ENCODE measurements at places on chromosomes 7 and 10.

GRCh38 chr7:128323459-128324367 lies 20.0 kb downstream of the RBM28 start:
- no peak for DNase-seq

DNA sequence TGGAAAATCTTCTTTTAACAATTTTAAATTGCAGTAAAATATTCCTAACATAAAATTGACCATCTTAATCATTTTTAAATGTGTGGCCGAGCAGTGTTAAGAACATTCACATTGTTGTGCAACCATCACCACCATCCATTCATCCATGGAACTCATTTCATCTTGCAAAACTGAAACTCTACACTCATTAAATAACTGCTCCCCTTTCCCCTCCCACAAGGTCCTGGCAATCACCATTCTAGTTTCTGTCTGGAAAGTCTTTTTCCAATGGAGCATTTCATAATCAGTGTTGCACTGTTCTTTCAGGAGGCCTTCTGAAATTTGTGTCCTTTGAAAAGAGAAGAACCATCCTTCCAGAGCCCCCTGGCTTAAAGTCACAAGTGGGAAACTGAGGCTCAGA lies 233.1 kb downstream of the PLXNA4 start:
- DNase-seq, result no peak

DNA sequence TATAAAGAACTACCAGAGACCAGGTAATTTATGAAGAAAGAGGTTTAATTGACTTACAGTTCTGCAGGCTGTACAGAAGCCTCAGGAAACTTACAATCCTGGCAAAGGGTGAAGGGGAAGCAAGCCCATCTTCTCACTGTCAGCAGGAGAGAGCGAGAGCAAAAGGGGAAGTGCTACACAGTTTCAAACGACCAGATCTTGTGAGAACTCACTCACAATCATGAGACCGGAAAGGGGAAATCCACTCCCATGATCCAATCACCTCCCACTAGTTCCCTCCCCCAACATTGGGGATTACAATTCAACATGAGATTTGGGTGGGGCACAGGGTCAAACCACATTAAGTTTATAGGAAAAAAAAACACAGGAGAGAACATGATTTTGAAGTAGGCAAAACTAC lies 222.1 kb upstream of the SHH start:
- DNase-seq, result no peak

DNA sequence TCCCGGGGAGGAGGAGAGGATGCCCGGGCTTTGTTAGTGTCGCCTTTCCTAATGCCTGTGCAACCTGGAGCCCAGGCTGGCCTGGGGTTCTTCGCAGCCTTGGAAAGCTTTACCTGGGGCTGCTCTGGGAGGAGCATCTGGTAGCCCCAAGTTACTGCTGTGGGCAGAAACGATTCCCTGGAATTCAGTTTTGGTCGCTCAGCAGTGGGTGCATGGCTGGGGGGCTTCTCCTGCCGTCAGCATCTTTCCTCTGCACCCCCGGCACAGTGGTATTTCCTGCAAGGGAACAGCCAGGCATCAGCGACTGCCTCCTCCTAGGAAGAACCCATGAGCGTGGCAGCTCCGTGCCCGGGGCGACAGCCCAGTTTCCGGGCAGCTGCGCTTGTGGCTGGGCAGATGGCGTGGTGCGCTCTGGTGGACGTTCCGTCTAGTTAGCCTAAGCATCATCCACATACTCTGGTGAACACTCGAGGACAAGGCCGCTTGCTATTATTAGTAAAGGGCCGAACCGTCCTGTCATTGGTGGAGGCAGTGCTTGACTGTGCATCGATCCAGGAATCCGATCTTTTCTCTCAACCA lies 107.0 kb upstream of the BTBD16 start:
- DNase-seq, result peak; percentile 84

DNA sequence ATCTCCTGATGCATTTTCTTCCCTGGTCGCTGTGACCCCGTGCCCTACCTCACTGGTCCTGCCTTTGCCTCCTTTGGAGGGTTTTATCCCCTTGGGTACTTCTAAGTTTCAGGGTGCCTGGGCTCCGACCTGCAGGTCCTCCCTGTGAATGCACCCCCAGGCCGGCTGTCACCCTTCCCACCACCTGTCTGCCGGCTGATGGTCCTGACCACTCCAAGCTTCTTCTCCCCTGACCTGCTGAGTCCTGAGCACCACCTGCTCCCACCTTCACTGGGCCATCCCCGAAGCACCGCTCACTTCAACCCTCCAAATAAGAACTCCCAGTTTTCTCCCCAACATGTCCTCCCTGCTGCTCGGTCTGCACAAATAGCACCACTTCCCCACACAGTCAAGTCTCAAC lies 33.4 kb downstream of the TNS3 start:
- DNase-seq, result no peak

DNA sequence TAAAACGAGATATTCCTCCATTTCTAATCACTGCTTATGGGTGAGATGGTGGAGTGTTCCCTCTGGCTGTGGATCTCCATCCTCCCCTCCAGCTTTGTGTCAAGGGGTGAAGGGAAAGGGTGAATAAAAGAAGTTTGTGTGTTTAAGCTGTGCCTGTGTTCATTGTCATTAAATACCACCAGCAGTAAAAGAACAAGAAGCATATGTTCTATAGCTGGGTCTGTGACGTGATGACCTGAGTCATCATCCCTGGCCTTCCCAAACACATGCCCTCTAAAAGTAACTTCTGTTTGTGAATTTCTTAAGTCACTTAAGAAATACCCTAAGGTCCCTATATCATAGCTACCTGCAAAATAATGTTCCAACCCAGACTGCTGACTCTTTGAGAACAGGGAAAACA lies 104.9 kb downstream of the PPP1R17 start:
- DNase-seq, result no peak

GRCh38 chr7:100694098-100694745 lies at the start of gene GIGYF1:
TSS of gene GIGYF1 (minus strand) at chr7:100694250. CDS start at chr7:100688238, 6,012 bp downstream.
- peak; percentile 63 for DNase-seq

DNA sequence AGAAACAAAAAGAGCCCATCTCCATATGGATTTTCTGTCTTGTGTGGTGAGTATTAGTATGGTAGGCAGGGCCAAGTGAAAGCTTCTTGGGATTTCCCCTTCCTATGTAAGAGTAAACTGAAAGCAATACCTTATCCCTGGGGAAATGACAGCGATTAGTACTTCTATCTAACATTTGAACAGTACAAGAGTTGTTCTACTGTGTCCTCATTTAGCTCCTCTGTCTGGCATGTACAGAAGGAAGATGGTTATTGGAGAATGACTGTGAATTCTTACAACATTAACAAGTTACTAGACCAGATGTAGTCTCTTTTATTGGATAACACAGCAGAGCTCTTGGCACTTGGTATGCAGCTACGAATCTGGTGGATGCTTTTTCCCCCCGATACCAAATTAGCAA lies 17.9 kb upstream of the TRIL start:
- DNase-seq, result no peak

DNA sequence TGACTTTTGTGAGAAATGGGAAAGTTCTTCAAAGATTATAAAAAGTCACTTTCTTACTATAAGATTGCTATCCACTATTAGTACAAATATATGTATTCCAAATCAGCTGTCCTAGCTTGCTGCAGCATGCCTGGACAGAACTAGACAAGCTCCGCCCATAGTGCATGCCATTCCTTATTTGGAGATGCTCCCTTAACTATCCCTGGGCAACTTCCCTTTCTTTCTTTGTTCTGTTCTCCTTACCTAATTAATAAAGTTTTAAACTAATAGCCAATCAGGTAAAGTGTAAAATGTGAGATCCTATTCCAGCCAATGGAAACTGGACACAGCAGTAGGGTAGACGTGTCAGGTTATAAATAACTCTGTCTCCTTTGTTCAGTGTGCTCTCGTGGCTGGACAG lies 281.9 kb downstream of the CAMK1D start:
- no peak for DNase-seq

GRCh38 chr7:142807855-142808460 lies 37.2 kb downstream of the PRSS2 start:
- no peak for DNase-seq

GRCh38 chr10:67575532-67575931 lies 120.5 kb downstream of the CTNNA3 start:
- DNase-seq, result no peak

DNA sequence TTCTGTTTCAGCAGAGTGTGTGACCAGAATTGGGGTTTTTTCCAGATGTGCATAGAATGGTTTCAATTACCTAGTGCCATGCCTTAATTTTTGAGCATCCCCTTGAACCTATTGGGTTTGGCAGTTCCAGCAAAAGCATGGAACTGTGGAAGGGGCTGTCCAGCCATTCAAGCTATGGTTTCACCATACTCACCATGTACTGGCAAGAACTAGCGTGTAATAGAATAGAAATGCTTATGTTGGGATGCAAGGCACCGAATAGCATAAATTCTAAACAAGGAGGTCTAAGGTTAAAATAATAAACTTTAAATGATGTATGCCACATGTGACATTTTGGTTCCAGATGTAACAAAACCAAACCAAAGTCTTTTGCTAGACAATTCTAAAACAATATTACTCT lies 91.4 kb downstream of the MTERF1 start:
- no peak for DNase-seq

DNA sequence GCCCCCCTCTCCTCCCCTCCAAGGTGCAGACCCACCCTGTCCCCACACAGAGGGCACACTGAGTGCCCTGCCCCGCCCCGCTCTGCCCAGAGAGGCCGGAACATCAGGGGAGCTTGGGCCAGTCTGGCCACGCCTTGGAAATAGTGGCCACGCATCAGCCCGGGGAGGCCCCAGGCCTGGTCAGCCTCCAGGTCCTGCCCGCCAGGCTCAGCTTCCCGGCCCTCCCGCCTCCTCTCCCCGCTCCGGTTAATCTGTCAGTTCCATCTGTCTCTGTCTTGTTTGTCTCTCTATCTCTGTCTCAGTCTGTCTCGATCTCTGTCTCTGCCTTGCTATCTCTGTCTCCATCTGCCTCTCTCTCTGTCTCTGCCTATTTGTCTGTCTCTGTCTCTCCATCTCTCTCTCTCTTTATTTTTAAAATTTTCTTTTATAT lies 28.9 kb upstream of the TNRC18 start:
- DNase-seq, result no peak

DNA sequence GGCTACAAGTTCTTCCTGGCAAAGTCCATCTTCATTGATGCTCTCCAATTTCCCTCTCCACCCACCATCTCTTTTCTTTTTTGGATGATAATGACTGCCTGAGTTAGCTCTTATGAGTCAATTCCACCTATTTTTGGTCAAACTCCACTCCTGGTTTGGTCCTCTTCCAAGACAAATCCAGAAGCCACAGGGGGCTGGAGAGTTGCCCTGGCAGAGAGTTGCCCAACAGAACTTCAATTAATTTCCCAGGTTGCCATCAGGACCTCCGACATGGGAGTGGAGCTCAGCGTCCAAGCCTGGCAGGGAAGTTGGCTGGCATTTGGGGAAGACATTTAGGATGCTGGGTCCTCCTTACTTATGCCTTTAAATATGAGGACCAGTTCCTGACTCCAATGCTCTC lies 29.2 kb upstream of the KCNMA1 start:
- DNase-seq, result no peak

DNA sequence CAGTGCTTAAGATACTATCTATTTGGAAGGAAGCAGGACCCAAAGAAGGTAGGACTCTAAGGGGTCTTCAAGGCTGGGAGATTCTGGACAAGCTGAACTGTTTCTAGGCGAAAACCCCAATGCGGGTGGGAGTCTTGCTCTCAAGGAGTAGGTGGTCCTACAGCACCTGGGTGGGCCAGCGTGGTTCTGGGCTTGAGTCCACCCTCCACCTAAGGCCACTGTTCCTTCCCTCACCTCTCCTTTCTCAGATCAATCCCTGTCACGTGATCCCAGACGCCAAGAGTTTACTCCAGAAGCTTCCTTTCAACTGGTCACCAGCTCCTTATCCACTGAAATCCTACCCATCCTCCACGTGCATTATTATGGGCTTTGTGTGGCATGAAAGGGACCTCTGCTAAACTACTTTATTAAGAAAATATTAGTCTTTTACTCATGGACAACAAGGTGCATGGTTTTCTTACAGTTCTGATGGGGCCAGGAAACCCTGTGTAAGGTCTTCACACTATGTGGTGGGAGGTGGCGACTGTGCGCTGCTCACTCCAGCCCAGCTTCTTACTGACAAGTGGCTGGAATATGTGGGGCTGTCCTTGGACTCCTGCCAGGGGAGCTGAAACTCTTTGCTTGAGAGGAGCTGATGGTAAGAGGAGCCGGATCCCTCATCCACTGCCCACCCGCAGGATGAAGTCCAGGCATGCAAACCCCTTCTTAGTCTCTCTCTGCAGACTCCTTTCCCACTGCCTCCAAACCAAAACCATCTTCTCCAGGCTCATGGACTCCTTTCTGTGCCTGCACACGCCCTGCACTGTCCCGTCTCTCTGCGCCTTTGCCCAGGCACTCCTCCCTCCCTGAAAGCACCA lies 1.6 kb downstream of the ZNF746 start:
- DNase-seq, result peak; percentile 66

DNA sequence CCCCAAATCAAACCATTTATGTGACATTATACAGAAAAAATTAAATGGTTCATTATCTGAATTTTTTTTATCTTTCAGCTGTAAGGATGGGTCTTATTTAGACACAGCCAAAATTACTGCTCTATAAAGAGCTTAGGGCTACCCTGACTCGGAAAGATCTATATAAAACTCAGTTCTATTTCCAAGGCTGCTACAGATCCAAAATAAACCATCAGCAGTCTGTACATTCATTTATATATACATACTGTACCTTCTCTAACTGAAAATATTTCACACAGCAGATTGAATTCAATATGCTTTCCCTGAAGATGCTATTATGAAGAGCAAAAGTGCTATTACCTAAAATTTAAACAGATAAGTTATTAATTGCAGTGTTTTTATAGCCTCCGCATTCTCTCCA lies 287.7 kb upstream of the MYO3A start:
- no peak for DNase-seq

DNA sequence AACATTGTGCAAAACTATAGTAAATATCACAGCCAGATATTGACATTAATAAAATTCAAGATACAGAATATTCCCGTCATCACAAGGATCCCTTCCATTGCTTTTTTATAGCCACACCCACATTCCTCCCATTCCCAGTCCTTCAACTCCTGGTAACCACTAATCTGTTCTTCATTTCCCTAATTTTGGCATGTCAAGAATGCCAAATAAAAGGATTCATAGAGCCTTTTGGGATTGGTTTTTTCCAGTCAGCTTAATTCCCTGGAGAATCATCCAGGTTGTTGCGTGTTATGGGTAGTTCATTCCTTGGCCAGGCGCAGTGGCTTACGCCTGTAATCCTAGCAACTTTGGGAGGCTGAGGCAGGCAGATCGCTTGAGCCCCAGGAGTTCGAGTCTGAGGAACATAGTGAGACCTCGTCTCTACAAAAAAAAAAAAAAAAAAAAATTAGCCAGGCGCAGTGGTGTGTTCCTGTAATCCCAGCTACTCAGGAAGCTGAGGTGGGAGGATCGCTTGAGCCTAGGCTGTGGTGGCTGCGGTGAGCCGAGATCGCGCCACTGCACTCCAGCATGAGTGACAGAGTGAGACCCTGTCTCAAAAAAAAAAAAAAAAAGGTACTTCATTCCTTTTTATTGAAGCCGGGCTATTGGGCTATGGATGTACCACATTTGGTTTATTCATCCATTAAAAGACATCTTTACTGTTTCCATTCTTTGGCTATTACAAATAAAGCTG lies 2.7 kb downstream of the OGDH start:
- no peak for DNase-seq

- no peak for DNase-seq
Measured at GRCh38 chr7:117759950-117760640, 113.1 kb downstream of the CTTNBP2 start.
